ENCODE measurements at places on chromosomes 4 and X.

DNA sequence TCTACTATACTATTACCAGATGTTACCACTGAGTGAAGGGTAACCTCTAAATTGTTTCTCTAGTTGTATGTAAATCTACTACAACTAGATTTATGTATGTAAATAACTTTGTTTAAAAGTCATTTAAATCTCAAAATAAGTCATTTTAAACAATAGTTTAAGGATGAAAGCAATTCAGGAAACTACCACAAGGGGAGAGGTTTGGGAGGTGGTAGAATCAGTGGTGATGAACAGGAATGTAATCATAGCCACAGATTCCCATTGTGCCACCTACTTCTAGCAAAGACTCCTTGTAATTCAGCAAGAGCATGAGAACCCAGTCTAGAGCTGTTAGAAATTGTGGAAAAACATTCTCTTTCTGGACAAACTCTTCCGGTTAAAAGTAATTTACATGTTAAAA is 234.6 kb downstream of the SLC7A11 start:
- no peak for DNase-seq

GRCh38 chrX:56790778-56791177 is 61.7 kb downstream of the NBDY start:
- DNase-seq = no peak

- no peak for DNase-seq
Observed at GRCh38 chr4:146154057-146154456, 21.5 kb upstream of the LSM6 start.

GRCh38 chr4:13328591-13328990 is 155.5 kb downstream of the RAB28 start:
- no peak for DNase-seq

DNA sequence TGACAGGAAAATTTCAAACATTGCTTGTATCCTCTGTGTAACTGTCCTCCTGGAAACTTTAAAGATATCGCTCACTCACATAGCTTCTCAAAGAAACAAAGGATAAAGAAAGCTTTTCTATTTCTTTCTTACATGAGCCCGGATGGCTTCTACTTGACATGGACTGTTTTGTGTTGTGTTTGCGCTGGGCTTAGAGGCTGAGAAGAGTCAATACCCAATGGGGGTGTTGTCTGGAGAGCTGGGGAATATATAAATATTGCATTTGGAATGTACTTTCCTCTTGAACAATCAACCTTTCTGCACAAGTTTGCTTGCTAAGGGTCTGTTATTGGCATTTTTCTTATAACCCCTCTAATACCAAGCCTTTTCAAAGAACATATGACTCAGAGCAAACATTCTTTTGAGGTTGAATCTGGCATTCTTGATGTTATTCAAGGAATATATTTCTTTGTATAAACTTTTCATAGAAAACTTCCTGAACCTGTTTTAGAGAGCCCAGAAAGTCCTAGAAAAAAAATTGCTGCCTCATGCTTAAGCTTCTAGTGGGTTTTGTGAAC is 331.9 kb downstream of the PACRGL start:
- no peak for DNase-seq

DNA sequence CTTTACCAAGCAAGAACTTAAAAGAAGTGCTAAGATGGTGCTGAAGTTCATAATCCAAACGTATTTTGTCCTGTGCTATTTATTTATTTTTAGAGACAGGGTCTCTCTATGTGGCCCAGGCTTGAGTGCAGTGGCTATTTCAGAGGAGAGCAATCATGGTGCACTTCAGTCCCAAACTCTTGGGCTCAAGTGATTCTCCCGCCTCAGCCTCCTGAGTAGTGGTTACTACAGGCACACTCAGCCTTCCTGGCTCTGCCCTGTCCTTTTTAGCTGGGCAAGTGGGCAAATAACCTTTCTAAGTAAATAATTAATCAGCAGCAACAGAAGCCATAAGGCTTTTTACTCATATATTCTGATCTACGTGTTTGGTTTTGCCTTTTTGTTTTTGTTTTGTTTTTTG is 2.6 kb downstream of the NSD2 start:
- no peak for DNase-seq

- DNase-seq = no peak
Observed at GRCh38 chr4:39324446-39324845, 41.7 kb downstream of the RFC1 start.
